ENCODE measurements at places on chromosomes 16 and 17.

GRCh38 chr16:84585467-84585866 is 32.4 kb downstream of the COTL1 start:
- no peak for DNase-seq

GRCh38 chr16:27315333-27316037 is 1.7 kb downstream of the IL4R start:
- no peak for DNase-seq

GRCh38 chr17:19978209-19978802 is 678 bp upstream of the AKAP10 start:
- DNase-seq = no peak

DNA sequence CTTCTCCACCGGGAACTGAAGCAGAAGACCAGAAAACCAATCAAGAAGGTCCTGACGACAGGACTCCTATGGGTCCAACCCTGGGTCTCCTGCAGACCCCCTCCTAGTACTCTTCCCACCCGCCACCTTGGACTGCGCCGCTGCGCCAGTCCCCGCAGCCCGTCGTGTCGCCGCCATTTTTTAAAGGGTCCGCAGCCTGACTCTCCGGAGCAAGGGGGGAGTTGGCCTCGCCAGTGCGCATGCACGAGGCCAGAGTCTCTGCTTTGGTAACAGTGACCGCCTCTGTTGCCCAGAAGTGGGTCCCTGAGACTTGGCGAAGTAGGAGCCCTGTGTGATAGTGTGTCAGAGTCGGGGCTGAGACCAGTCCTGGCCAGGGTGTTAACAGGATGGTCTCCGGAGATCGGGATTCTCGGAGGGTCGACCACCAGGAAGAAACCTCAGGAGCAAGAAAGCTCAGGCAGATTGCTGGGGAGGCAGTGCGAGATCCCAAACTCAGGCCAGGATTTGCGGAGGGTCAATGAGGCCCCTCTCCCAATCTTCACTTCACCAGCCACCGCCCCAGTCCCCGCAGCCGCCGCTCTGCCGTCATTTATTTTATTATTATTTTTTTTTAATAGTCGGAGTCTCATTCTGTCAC is 612.5 kb downstream of the KCNJ18 start:
- DNase-seq = no peak

GRCh38 chr17:68600931-68601564 is at the start of gene FAM20A:
TSS of gene FAM20A (minus strand) at chr17:68601367. CDS start at chr17:68600666, 701 bp downstream.
- DNase-seq = peak; percentile 49

GRCh38 chr17:71237903-71238538 is 882.8 kb upstream of the SOX9 start:
- peak; percentile 43 for DNase-seq

- DNase-seq = no peak
Measured at GRCh38 chr16:66524601-66525164, 25.2 kb downstream of the TK2 start.

- DNase-seq = no peak
Measured at GRCh38 chr17:385178-385835, 32.7 kb upstream of the RPH3AL start.

- no peak for DNase-seq
Measured at GRCh38 chr17:1542316-1542715, 20.3 kb downstream of the PITPNA start.

DNA sequence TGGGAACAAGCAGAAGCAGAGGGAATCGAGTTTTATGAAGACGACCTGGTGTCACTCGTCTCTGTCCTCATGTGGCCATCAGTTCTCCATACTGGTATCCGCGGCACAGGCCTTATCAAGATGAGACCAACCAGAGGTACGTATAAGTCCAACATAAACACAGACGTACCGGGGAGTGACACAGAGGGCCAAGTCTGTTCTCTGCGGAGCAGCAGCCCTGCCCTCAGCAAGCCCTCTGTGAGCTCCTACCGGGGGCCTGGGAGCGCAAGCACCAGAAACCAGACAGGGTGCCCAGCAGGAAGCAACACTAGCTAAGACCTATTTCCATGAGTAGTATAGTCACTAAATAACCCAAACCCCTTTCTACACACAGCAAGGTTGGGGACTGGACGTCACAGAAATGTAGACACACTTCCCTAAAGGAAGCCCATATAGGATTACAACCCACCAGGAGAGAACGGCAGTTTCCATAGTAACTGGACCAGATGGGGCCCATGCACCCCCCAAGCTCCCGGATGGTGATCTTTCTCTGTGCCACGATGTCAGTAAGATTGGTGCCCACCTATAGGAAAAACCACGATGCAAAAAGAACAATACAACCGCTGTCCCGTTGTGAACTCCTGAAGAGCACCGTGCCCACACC is 911 bp downstream of the ARL16 start:
- DNase-seq = no peak

DNA sequence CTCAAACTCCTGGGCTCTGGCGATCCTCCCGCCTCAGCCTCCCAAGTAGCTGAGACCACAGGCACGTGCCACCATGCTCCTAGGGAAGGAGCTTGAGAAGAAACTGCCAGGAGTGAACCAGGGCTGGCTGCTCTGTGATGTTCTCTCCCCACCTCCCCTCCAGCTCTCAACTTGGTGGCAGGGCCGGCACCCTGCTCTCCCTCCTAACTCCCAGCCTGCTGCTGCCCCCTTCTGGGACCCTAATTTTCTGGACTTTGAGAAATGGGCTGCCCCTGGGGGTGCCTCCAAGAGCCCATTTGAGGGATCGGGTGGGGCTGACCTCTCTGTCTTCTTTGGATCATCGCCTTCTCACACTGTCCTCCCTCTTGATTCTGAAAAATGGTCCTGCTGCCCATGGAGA is 14.9 kb upstream of the STAT3 start:
- DNase-seq = no peak

All from NCI-H1092 (cell line).